ENCODE measurements at places on chromosomes 6 and 20.

- no peak for DNase-seq
Measured at GRCh38 chr6:121791396-121792315, 356.2 kb downstream of the GJA1 start.

DNA sequence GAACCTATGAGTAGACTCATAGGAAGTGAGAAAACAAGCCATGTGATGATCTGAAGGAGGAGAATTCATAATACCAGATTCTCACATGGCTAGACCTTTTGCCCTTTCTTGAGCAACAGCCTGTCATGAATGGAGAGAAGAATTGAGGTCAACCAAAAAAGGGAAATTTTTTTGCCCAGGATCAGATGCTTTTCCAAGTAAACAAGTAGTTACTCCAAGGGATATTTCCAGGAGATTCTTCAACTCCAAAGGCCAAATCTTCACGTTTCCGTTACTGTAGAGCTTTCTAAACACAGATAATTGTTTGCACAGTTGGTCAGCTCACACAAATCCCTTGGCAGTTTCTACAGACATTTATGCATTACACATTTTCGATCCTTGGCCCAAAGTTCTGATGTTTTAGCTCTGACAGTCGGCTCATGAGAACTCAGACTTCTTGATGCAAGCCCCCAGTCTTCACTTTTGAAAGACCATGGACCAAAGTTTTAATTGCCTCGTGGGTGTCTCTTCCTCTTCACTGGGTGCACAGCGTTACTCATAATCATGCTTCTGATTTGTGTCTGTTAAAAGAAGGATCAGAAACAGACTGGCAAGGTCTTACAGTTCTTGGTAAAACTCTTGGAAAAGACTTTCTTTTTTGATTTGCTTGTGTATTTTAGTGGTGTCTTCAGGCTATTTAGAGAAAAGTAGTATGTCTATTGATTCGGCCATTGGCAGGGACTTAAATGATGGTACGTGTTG is 115.0 kb downstream of the TSHZ2 start:
- DNase-seq, result no peak

GRCh38 chr6:23280437-23280836 is 711.1 kb downstream of the HDGFL1 start:
- DNase-seq, result no peak

GRCh38 chr6:140077827-140078560 is 703.5 kb upstream of the CITED2 start:
- DNase-seq, result no peak

DNA sequence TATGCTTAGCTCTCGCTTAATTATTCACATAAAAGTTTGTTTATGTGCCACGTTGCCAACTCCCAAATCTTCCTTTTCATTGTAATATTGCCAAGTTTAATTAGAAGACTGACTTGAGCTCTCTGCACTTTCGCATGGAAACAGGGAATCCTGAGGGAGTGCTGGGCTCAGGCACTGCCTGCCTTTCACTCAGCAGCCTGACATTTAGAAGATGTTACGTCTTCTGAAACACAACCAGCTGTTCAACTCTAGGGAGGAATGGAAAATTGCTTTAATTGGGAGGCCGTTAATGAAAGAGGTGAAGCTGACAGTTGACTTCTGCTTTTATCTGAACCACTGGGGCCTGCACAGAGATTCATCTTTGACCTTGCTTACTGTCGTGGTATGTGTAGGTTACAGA is 77.4 kb upstream of the MTHFD1L start:
- DNase-seq, result no peak

DNA sequence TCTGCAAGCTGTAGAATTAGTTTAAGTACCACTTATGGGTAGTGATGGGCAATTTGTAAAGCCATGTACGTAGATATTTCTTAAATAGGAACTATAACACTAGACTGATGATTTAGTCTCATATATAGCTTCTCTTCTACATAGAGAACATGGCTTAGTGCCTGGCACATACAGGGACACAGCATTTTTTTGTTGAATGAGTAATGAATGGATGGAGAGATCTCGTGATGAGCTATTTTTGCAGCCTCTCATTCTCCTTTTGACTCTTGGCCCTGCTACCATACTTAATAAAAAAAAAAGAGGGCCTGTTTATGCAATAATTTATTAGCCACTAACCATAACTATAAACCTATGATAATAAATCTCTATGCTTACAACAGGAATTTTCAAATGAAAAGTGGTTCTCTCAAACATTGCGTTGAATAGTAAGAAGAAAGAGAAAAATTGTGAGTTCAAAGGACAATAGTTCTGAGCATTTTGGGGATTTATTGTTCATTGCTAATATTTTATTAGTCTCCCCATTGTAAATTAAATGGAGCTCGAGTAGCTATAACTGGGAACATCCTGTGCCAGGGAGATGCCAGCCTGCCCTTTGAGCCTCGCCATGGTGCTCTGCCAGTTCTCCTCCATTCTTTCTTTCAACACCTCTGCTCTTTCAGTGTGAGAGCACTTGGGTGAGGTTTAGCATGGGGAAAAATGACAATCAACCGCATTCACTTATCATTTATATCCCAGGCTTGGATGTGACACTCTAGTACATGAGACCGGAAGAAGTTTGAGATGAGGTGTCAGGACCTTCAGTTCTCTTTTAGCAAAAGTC is 14.7 kb upstream of the RCAN2 start:
- no peak for DNase-seq

GRCh38 chr6:11653028-11653583 is 115.6 kb downstream of the TMEM170B start:
- DNase-seq, result peak; percentile 7

- no peak for DNase-seq
Measured at GRCh38 chr6:143400258-143401067, 50.0 kb downstream of the ADAT2 start.

GRCh38 chr6:169839493-169839892 is 88.1 kb downstream of the ERMARD start:
- no peak for DNase-seq

DNA sequence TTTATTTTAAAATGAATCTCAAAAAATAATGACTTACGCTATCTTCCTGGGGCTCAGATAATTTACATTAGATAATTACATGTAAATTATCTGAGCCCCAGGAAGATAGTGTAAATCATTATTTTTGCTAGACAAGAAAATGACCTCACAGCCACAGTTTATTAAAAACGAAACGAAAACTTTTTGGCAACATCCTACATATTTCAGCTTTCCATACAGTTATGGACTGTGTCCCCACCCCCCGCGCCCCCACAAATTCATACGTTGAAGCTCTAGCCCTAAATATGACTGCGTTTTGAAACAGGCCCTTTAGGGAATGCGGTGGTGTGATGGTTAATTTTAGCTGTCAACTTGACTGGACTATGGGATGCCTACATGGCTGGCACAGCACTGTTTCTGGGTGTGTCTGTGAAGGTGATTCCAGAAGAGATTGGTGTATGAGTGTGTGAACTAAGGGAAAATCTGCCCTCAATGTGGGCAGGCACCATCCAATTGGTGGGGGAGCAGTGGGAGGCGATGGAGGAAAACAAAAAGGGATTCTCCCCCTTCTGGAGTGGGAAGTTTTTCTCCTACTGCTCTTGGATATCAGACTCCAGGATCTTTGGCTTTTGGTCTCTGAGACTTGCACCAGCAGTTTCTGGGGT is 52.6 kb downstream of the TRPC4AP start:
- no peak for DNase-seq

- no peak for DNase-seq
Measured at GRCh38 chr20:25389858-25390537, 637 bp downstream of the ABHD12 start.

All from stimulated activated CD8-positive, alpha-beta memory T cell treated with anti-CD3 and anti-CD28 coated beads, Interleukin-7, amount 100 ng/mL, for 48 hours (primary cell).